ENCODE measurements at places on chromosomes 6 and 20. TPM values are rescaled to one million over a fixed set of nuclear protein-coding genes. Genes with fewer than 3 reads are reported as not detected.

GRCh38 chr20:51563486-51564332 is 21.2 kb upstream of the NFATC2 start:
- peak; percentile 48 for ATAC-seq

Gene LTA
- total RNA-seq, result 0.70 TPM

Gene VNN1
- not detected for total RNA-seq

- no peak for ATAC-seq
Observed at GRCh38 chr20:9517297-9518162, 3.1 kb downstream of the LAMP5 start.

GRCh38 chr20:17518339-17519052 is 12.7 kb downstream of the BFSP1 start:
- ATAC-seq, result peak; percentile 40

GRCh38 chr6:36594816-36595643 is 868 bp downstream of the SRSF3 start:
- ATAC-seq, result no peak

DNA sequence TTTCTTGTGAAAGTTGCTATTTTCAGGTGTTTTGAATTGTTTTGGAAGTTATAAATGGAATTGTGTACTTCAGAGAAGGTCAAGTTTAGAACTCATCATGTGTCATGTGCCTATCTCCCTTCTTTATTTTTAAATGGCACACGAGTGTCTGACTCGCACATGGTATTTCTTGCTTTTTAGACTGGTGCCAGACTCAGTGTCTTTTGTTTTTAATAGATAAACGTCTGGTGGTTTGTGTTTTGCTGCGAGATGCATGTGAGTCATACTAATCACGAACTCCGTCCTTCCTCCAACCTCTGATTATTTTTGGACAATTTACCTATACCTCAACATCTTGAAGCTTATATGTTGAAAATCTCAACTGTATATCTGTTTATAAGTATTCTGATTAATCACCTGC is 292.1 kb downstream of the CDKAL1 start:
- ATAC-seq, result no peak

Gene BPIFB4
- total RNA-seq, result not detected

Measured in motor neuron (in vitro differentiated cells).